Type B pancreatic cell (in vitro differentiated cells): ENCODE measurements at places on chromosomes 3 and 15.
A peak's percentile ranks its signal among the peaks of the same experiment; 100 is the strongest.

- DNase-seq = no peak
Observed at GRCh38 chr15:62138124-62138523, 27.0 kb downstream of the C2CD4B start.

- no peak for DNase-seq
Observed at GRCh38 chr3:37808656-37809055, 53.0 kb upstream of the CTDSPL start.

GRCh38 chr3:150603980-150604319 lies 829 bp downstream of the SELENOT start:
- DNase-seq = no peak

- no peak for DNase-seq
Observed at GRCh38 chr3:192726385-192726784, 956 bp downstream of the FGF12 start.

DNA sequence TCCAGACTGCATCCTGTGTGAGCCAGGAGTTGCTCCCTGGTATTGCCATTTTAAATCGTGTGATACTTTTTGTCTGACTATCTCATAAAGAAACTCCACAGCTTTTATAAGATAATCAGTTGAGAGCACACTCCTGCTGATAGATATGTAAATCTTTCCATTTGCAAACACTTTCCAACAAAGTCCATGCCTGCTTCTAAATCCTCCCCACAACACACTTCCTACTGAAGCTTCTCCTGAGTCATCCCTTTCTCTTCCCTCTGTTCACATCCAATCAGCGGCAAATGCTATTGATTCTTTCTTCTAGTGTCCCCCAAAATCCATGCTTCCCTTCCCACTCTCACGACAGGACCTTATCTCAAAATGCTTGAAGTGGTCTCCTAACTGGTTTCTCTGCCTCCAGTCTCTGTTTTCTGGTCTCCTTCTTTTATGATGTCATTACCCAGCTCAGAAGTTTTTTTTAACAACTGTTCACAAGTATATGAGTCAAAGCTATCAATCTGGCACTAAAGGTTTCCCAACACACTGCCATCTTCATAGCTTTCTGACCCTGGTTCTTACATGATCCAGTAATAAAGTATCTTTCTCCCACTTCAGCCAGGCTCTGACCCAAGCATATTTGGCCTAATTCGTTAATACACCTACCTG lies 4.5 kb upstream of the WWTR1 start:
- no peak for DNase-seq

DNA sequence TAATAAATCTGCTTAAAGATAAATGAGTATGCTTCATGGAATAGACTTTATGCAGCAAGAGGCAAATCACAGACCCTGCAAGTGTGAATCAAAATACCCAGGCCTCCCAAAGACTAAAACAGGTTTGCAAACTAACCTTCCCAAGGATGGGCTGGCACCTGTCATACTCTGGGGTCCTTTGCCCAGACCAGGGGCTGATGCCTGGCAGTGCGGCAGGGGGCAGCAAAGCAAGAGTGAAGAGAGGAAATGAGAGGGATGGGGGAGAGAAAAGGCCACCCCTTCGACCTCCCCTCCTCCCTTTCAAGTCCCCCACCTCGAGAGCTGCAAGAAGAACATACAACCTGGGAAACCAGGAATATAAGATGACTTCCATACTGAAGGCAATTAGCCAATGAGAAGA lies 31.8 kb downstream of the XXYLT1 start:
- DNase-seq = peak; percentile 51

- peak; percentile 81 for DNase-seq
Observed at GRCh38 chr15:88894348-88894818, 961 bp downstream of the HAPLN3 start.

DNA sequence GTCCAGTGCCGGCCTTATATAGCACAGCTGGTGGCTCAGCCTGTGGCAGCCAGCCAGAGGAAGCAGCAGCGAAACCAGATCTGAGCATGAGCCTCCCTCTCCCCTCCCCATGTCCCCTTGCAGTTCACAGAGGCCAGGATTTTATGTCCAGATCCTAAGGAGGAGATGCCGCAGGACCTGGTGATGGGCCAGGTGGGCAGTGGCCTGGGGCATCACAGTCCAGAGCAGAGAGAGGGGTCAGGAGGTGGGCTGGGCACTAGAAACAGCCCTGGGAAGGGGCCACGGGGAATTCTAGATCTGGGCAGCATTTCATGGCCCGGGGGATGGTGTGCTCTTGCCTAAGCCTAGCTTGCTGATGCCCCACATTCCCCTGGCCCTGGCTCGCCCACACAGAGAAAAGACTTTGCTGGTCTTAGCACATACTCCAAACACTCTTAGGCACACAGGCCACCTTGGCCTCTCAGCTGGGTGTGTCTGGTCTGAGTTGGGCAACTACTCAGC lies 259 bp upstream of the CILP start:
- no peak for DNase-seq

GRCh38 chr3:60514866-60515265 lies 736.4 kb downstream of the FHIT start:
- DNase-seq = no peak

DNA sequence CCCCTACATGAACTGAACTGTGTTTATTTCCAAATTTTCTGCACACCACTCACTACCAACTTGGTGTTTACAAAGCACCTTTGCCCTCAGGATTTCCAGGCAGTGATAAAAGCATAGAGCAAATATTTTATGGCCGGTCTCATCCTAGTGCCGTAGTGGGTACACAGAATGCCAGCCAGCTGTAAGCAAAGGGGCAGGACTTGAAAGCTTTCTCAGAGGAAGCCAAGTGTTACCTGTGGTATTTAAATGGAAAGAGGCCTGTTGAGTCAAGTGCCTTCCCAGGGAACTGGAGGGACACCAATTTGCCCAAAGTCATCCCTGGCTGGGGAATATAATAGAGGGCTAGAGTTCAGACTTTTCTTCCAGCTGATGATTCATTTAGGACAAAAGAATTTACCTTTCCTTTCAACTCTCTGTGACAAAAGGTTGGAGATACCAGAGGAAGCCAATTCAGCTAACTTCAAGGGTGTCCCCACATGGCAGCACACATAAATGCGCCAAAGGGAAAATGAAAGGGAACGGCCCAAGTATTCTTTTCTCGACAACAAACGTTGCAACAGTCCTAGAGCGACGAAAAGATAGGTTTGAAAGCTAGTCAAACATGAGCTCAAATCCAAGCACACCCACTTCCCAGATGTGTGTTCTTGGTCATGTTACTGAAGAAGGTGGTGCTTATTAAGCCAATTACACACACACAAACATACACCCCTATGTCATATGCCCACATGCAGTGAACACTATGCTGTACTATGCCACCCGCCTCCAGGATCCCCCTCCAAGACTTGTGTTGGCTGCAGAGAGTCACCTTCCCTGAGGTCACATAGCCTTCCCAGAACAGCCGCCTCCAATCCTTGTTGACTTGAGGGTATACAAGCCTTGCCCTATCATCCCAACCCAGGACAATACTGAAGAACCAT lies 27.7 kb downstream of the MAGI1 start:
- no peak for DNase-seq

DNA sequence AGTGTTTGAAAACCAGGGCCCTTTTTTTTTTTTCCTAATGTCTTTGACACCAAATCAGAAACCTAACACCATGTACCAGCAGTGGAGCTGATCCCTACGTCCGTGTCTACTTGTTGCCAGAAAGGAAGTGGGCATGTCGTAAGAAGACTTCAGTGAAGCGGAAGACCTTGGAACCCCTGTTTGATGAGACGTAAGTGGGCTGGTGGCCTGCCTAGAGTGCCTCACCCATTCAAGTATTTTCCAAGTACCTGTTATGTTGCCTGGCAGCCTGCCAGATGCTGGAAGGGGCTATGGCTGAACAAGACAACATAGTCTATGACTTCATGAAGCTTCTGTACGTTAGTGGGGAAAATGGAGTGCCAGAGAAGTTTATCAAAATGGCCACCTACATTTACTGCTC lies 39.7 kb downstream of the ESYT3 start:
- no peak for DNase-seq

DNA sequence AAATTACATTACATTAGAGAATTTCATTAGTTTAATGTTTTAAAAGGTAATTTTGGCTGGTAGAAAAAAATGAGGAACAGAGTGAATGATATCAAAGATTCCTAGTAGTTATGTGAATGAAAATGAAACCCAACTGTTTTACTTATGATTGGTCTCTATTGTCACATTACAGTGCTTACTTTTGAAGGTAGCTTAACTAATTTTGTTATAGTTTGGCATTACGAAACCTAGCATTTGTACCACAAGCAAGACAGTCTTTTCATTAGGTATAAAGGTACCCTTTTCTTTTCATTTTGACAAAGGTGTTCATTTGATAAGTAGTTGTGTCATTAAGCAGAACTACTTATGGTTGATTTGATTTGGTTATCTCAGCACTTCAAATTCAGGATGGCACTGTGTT lies 6.9 kb downstream of the SELENOT start:
- DNase-seq = no peak

GRCh38 chr3:76138921-76139320 lies 353.6 kb upstream of the ZNF717 start:
- no peak for DNase-seq

DNA sequence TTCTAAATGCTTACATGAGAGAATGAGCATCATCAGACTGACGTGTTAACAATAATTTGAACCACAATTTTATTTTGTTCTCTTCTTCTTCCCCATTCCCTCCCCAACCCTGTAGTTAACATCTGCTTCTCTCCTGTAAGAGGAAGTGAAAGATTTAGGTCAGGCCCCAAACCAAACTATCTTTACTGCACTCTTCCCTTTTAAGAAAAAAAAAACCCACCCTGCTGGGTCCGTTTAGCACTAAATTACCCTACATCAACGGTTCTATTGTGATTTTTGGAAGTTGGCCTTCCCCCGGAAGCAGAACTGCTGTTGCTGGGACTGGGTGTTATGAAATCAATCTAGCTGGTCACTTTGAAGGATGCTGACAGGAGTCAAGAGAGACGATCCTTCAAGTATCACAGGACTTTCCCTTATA lies 49.4 kb downstream of the NFKBIZ start:
- no peak for DNase-seq

DNA sequence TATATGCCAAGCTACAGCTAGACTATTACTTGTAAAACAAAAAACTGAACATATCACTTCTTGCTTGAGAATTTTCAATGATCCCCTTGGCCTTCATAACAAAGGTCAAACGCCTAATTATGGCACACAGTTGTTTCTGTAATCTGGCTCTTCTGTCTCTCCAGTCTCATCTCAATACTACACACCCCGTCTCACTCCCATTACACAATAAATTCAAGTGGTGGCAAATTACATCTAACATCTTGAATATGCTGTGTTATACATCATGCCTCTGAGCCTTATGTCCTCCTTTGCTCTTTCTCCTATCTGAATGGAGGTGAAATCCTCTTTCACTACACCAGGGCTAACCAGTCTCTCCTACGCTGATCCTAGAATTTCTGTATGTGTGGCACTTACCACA lies 140.4 kb downstream of the TBL1XR1 start:
- no peak for DNase-seq

DNA sequence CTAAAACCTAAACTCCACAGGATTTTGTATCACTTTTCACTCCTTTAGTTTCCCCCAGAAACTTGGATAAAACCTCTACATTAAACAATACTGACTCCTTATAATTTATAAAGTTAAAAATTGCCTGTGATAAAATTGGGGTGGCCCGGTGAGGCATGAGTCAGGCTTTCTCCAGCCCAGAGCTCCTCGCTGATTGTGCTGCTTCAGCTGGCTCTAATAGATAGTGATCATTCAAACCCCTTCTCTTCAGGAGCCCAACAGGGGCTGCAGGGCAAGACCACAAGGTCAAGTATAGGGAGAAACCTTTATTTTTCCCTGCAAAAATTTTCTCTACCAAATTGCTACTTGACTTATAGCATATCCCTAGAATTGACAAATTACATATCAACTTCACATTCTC lies 308.2 kb downstream of the PLCL2 start:
- no peak for DNase-seq

- DNase-seq = no peak
Observed at GRCh38 chr15:71786673-71787072, 23.7 kb upstream of the NR2E3 start.

GRCh38 chr3:97827741-97828471 lies 6.1 kb downstream of the CRYBG3 start:
- DNase-seq = no peak

GRCh38 chr15:63401078-63401477 lies 19.4 kb upstream of the CA12 start:
- DNase-seq = no peak

DNA sequence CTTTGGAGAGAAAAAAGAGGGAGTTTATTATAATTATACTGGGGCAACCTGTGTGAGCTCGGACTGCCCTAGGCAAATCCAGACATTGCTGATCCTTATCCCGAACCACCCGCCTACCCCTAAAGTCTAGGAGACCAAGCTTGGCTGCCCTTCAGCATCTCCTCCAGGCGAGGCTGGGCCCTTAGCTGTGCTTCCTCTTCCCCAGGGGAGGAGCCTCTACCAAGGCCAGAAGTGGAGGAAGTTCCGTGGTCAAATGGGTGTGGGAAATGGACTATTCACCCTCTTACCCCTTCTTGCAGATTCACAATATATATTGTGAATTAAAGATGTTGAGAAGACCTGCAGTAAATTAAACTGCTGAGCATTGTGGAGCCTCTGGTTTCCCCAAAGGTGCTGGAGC lies 158.3 kb upstream of the HES1 start:
- no peak for DNase-seq

GRCh38 chr15:100255644-100256043 lies 86.1 kb downstream of the ADAMTS17 start:
- DNase-seq = no peak

- no peak for DNase-seq
Observed at GRCh38 chr3:72753495-72753894, 94.8 kb downstream of the SHQ1 start.

GRCh38 chr3:49725906-49726681 lies 2.3 kb upstream of the GMPPB start:
- no peak for DNase-seq

GRCh38 chr3:155313300-155313699 lies 19.8 kb upstream of the STRIT1 start:
- DNase-seq = no peak

- DNase-seq = no peak
Observed at GRCh38 chr15:40252438-40253166, 13.7 kb downstream of the PAK6 start.

GRCh38 chr15:91849749-91850161 lies 3.8 kb upstream of the SLCO3A1 start:
- DNase-seq = no peak

DNA sequence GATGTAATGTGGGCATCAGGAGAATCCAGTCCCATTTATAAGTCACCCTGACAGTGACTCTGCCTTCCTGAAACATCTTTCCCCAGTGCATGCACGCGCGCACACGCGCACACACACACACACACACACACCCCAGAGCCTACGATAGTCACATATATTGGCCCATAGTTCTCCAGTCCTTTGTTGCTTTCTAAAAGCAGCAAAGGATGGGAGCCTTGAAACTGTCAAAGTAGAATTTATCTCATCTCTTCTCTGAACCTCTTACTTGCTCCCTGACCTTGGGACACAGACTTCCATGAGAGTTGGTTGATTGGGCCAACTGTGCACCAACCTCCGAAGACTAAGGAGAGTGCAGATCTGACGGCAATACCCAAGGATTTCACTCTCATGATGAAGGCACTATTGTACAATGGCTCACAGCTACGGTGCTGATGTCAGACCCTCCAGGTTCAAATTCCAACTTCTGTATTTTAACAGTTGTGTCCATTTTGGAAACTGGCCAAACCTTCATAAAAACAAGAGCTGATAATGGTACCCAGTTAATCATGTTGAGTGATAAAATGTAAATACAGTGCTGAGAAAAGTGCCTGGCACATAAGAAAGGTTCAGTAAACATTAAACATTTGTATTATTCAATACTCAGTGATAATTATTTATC lies 8.3 kb downstream of the CPA3 start:
- no peak for DNase-seq

- no peak for DNase-seq
Observed at GRCh38 chr3:43071313-43071893, 34.5 kb downstream of the POMGNT2 start.

GRCh38 chr15:72200395-72201237 lies 3.0 kb upstream of the GRAMD2A start:
- no peak for DNase-seq
